ENCODE measurements at places on chromosomes 5 and 9.

GRCh38 chr5:73625944-73626811 is at the start of gene ARHGEF28:
Gene ARHGEF28 (plus strand): TSS chr5:73626196. CDS start chr5:73684852, 58,656 bp downstream.
- DNase-seq, result peak; percentile 26

- DNase-seq, result no peak
These were observed 4.3 kb downstream of the RAI14 start for GRCh38 chr5:34660444-34660843.

- DNase-seq, result no peak
These were observed 395.4 kb upstream of the ITGA1 start for GRCh38 chr5:52392321-52392720.

DNA sequence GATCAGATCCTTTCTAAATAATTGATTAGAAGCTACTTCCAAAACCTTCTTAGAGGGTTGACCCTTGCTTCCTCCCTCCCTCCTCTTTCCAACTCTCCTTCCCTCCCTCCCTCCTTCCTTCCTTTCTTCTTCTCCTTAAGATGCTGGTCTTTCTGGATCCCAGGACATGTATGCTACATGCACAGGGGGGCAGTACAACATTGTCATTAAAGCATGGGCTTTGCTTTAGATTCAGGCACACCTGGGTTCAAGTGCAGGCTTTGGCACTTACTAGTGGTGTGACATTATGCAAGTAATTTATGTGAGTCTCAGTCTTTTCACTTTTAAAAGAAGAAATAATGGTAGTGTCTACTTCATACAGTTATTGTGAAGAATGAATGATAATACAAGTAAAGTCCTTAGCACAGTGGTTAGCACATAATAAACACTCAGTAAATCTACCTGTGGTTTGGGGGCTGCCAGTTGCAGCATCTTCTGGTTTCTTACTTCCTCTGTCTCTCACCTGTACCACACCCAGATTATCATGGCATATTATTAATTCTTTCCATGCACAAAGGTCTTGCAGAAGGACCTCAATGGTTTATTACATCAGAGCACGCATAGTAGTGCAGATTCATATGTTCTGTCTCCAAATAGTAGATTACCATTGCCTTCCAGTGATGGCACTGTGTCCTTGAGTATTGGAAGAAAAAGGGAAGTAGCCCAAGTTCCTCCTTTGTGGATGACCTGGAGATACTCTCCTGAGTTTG is 154.1 kb downstream of the ARHGAP26 start:
- DNase-seq, result no peak

GRCh38 chr5:176381979-176382378 is 6.4 kb downstream of the NOP16 start:
- DNase-seq, result no peak

- no peak for DNase-seq
These were observed 35.3 kb upstream of the RNF20 start for GRCh38 chr9:101498323-101498722.

GRCh38 chr5:403995-404394 is 39.0 kb upstream of the EXOC3 start:
- DNase-seq, result no peak

GRCh38 chr5:57442080-57442839 is 40.4 kb downstream of the ACTBL2 start:
- no peak for DNase-seq

DNA sequence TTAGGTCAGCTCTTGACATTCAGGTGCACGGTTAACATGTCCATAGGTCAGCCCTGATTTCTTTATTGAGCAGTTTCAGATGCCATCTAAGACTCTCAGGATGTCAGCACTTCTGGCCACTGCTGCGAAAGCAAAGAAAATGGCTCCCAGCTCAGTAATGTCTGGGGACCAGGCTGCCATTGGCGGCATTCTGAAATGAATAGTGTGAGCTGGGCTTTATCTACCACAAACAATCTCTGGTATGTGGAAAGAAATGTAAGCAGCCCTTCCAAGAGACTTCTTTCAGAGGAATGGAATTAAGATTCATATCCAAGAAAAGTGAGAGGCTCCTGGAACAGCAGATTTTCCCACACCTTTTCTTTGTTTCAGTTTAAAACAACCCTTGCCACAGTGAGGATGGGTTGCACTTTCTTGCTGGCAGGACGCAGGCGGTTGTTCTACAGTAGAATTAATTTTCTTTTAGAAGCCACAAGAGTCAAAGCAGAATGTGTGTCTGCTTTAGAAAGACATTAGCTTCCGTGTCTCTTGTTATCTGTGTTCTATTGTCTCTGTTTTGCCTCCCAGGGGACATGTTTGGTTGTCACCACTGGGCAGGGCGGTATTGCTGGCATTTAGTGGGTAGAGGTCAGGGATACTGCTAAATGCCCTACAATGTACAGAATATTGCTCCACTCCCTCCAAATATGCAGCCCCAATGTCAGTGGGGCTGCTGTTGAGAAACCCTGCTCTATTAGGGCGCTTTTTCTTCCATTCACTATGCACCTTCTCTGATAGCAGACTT is 149.9 kb upstream of the ANKH start:
- no peak for DNase-seq

GRCh38 chr5:2744485-2744884 is 7.0 kb downstream of the IRX2 start:
- DNase-seq, result no peak

DNA sequence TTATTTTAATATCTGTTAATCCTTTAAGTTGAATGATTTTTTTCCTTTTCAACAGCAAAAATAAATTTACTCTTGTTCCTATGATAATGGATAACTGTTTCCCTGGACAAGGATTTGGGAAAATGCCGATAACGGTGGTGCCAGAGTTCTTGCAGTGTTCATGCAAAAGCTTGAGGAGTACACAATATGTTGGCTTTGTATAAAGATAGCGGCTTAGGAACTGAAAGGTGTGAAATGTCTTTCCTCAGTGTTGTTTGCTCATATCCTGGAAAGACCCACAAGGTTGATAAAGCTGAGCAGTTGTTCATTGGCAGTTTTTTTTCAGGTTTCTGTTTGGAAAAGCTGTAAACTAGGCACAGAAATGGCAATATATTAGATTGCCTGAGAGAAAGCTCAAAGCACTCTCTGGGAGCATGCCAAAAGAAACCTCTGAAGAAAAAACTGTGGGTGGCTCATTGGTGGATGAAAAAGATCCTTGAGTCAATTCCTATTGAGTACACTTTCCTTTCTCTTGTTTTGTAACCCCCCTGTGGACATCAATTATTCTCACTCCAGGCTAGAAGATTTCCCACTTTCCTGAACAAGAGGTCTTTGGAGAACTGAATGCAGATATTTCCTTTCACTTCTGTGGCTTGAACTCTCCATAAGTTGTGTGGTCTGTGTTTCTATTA is 117.2 kb upstream of the RGMB start:
- no peak for DNase-seq

DNA sequence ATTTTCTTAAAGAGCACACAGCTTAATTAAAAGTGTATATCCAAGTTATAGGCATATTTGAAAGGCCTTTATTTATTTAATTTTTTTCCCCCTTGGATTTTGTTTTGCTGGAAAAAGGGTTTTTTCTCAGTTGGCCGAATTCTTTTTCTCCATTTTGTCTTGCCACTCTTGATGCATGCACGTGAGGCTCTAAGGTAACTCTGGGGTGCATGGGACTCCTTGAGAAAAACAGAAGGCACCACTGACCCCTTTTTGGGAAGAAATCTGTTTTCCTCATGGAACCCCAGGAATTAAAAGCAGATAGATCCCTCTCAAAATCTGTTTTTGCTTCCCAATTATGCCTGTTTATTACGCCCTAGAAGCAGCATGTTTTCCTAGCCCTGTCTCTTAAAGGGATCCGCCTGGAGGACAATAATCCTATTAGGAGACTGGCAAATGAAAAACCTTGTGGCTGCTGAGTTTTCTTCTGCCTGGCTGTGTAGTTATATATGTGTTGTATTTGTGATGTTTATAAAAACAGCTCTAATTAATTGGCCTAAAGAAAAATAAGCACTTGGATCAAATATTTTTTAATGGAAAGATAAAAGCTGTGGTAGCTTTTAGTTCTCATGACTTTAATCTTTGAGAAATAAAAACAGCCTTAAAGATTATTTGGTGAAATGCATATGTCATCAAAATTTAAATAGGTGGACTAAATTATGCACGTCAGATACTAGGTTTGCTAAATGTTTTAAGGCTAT is 435.1 kb upstream of the CDH9 start:
- no peak for DNase-seq

GRCh38 chr9:129232839-129233591 is 55.0 kb upstream of the IER5L start:
- DNase-seq, result no peak

- DNase-seq, result no peak
These were observed 18.6 kb upstream of the ANGPTL2 start for GRCh38 chr9:127140842-127141675.

DNA sequence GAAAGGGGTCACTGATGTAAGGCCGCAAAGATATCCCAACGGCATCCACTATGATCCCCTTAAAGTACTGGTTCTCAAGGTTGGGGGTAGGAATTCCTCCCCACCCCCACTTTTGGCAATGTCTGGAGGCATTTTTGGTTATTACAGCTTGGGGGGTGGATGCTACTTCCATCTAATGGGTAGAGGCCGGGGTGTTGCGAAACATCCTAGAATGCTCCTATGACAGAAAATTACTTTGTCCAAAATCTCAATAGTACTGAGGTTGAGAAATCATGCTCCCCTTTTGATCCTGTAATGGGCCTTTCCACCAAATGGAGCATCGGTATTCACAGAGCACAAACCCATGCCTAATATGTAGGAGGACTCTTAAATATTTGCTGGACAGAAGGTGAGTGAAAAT is 20.8 kb upstream of the TCERG1 start:
- DNase-seq, result no peak

DNA sequence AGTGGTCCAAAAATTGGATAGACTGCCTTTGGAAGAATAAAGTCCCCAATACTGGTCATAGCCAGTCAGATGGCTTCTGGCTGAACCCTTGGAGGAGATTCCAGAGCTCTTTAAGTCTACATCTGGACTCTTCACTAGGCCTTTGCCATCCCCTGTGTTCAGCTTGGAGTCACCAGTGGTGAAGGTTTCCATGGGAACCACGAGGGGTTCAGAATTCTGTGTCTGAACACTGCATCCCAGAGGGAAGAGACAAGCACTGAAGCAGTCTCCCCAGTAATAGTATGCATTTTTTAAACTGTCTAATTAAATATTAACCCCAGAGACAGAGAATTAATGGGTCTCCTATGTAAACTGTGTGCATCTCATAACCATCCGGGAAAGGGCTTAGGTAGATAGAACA is 38.2 kb downstream of the POU4F3 start:
- no peak for DNase-seq

GRCh38 chr9:1804128-1804865 is 210.8 kb upstream of the SMARCA2 start:
- no peak for DNase-seq

GRCh38 chr9:6184749-6185645 is 30.6 kb upstream of the IL33 start:
- DNase-seq, result peak; percentile 45

GRCh38 chr9:127916720-127917581 is at the start of gene ST6GALNAC4:
Gene ST6GALNAC4 (minus strand): TSS chr9:127917041. CDS start chr9:127916419, 622 bp downstream.
- DNase-seq, result peak; percentile 98

- DNase-seq, result no peak
These were observed 261.6 kb upstream of the VLDLR start for GRCh38 chr9:2359891-2360471.

GRCh38 chr9:128251732-128252100 is 24.1 kb downstream of the GOLGA2 start:
- DNase-seq, result no peak

- no peak for DNase-seq
These were observed 4.6 kb downstream of the TGFBR1 start for GRCh38 chr9:99109522-99109921.

DNA sequence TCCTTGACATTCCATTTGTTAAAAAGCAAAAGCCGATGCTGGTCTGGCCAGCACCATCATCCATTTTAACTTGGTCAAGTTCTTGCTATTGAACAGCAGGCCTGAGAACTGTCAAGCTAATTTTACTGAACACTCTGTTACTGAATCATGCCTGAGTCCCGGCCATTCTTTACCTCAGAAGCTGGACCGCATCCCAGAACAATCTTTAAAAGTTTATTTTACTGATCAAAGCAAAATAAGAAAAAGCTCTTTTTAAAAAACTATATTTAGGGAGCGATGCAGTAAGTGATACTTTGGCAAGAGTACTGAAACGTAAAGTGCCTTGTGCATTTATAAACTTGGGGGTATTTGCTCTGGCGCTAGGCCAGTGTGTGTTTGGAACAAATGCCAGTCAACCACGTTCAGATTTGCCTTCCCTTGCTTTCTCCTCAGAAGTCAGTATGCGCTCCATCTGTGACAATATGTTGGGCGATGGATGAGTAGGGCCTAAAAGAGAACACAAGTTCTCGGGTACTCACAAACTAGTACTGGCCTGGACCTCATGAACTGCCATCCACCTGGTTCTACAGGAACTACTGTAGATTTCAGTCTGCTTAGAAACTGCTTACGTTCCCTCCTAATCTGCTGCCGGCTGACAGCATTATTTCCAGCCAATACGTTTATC is 161.9 kb downstream of the MAPKAP1 start:
- peak; percentile 83 for DNase-seq

DNA sequence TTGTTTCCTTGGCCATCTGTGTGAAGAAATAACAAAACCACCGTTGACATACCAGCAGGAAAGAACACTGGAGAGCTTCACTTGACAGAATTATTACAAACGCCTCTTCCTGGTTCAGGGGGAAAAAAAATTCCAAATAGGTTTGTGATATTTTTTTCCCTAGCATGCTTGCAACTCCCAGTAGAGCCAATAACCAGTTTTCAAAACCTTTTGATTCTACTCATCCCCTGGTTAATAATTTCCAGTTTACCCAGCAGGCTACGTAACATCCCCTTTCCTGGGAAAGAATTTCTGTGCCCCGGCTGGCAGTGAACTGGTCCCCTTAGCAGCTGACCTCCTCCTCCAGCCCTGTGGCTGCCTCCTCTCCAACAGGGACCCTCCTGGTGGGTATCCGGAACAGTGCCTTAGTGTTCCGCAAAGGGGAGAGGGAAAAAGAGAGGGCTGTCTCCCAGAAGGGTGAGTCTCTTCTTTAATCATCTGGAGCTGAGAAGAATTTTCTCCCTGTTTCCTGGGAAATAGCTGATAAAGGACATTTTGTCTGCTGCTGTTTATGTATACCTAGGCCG is 72.8 kb upstream of the BOD1 start:
- DNase-seq, result no peak

GRCh38 chr9:33287087-33287490 is 3.2 kb upstream of the NFX1 start:
- peak; percentile 28 for DNase-seq

DNA sequence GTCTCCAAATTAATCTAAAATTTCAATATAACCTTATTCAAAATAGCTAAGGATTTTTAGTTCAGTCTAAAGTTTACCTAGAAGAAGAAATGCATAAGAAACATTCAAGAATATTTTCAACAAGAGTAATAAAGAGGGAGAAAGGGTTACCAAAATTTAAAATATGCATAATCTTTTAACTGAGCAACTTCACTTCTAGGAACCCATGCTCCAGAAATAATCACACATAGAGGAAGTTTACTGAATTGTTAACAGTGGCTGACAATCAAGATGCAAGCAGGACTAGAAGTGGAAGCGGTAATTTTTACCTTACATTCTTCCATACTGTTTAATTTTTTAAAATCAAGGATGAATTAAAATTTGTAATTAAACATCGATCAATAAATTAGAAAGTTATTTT is 1.9 kb downstream of the PJA2 start:
- DNase-seq, result no peak

GRCh38 chr9:109143881-109144562 is 23.0 kb downstream of the FRRS1L start:
- no peak for DNase-seq

GRCh38 chr5:63164339-63164738 is 585.7 kb downstream of the LRRC70 start:
- DNase-seq, result no peak
